Dermis microvascular lymphatic vessel endothelial cell (primary cell): ENCODE measurements at places on chromosomes 6 and 20. TPM values are rescaled to one million over a fixed set of nuclear protein-coding genes. Genes with fewer than 3 reads are reported as not detected.

PNLDC1 gene
- total RNA-seq, result not detected in 2 replicates

CFAP61 gene
- not detected in 2 replicates for total RNA-seq

RFX6 gene
- not detected in 2 replicates for total RNA-seq

TNF gene
- not detected in 2 replicates for total RNA-seq

DNA sequence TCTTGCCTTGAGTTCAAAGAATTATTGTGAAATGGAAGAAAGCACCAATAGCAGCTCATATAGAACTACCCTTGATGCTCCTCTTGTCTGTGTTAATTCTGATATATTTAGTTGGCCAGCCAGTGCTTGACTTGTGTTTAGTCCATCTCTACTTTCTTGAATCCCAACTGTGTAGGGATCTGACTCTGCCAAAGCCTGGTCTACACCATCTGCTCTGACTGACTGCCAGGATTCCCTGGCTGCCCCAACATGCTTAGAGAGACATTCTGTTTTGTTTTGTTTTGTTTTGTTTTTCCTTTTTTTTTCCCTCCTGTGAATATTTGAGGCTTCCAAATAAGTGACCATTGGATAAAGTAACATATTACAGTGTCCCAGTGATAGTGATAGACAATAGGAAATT, 953.7 kb upstream of the MANEA start:
- no peak for DNase-seq

- DNase-seq, result no peak
These were observed 172.8 kb upstream of the ARG1 start for GRCh38 chr6:131400054-131400778.

GRCh38 chr20:38180781-38181180, 15.7 kb upstream of the TGM2 start:
- no peak for DNase-seq

DNA sequence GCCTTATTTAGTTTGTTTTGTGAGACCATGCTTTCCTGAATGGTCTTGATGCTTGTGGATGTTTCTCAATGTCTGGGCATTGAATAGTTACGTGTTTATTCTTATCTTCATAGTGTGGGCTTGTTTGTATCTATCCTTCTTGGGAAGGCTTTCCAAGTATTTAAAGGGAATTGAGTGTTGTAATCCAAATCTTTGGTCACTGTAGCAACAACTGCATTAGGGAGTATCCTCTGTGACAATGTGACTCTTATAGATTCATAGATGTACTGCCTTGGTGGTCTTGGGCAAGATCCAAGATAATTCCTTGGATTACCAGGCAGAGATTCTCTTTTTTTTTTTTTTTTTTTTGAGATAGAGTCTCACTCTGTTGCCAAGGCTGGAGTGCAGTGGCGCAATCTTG, 598.4 kb downstream of the CBLN4 start:
- no peak for DNase-seq

GRCh38 chr20:24935766-24936525, 13.1 kb upstream of the CST7 start:
- DNase-seq, result no peak

DNA sequence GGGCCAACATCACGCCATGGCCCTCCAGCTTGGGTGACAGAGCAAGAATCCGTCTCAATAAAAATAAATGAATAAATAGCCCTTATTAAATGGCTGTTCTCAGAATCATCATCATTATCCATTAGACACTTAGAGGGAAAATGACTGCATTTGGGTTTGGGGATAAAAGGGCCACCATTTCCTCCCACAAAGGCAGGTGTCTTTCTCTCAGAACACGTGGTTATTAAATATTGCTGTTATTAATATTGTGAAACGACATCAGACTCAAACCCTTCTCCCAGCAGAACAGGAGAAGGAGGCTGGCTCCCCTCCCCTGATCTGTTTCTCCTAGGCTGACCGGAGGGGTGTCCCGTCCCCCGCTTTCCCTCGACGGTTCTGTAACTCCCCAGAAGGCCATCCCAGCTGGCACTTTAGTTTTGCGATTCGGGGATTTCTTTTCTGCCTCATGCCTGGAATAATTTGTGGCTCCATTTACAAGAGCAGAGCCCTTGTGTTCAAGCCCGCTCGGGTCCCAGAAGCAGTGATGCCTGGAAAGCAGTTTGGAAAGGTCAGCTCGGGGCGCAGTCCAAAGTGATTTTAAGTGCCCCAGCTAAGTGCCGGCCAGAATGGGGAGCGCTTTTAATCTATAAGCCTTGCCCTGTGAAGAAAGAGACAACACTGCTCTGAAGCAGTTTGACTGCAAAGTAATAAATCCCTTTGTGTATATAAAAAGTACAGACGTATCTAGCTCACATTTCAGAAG, 41.9 kb downstream of the EYA2 start:
- DNase-seq, result no peak
